Stimulated activated naive CD8-positive, alpha-beta T cell treated with anti-CD3 and anti-CD28 coated beads, Interleukin-15, amount 100 ng/mL, for 72 hours (primary cell): ENCODE measurements at places on chromosomes 12 and 14.

GRCh38 chr12:19648591-19648990 lies 209.3 kb downstream of the AEBP2 start:
- DNase-seq = no peak

DNA sequence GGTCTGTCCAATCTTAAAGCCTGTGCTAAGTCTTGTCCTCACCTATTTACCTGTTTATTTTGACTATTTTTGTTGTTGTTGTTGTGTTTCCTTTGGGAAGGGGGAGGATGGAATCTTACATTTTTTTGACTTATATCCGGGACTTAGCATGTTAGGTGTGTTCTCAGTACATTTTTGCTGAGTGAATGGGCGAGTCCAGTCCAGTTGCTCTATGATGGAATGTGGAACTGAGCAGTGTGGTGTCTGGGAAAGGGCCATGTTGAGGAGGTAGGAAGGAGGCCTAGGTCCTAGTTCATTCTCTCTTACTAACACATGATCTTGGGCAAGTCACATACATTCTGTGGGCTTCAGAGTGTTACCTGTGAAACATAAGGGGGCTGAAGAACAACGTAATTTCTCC lies 80.9 kb upstream of the SLC38A2 start:
- DNase-seq = no peak

- DNase-seq = peak; percentile 75
Observed at GRCh38 chr12:57001448-57001906, 4.9 kb downstream of the ZBTB39 start.

GRCh38 chr14:36823651-36824050 lies 162.0 kb downstream of the PAX9 start:
- no peak for DNase-seq

GRCh38 chr12:92062539-92063493 lies 82.8 kb downstream of the BTG1 start:
- DNase-seq = no peak

DNA sequence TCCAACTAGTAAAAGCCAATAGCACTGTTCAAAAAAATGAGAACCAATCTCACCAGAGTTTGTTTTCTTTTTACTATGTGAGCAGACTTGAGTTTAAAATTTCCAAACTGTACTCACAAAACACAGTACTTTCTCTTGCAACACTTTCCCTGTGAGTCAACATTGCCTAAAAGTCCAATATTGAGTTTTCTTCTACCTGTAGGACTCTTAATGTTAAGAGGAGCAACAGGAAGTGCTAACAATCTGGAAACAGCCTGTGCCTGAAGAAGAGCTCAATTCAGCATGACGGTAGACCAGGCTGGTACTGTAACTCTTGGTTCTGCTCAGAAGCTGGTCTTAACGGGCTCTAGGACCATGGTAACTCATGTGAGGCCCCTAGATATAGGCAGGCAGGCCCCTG lies 144.3 kb downstream of the MED13L start:
- DNase-seq = no peak

DNA sequence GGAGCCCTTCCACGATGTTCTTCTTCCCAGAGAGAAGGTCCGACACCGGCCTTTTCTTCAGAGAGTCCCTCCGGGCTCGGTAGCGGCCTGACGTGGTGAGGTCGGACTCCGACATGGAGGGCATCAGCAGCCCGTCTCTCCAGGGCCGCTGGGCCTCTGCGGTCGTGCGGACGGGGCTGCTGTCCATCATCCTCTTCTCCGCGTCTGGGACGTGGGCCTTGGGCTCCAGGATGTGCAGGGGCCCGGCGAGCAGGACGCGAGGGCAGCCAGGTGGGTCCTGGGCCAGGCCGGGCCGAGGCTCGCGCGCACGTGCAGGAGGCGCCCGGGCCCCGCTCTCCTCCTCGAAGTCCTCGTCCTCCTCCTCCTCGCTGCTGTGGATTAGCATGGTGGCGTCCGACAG lies 75.9 kb downstream of the PTPN21 start:
- DNase-seq = no peak

DNA sequence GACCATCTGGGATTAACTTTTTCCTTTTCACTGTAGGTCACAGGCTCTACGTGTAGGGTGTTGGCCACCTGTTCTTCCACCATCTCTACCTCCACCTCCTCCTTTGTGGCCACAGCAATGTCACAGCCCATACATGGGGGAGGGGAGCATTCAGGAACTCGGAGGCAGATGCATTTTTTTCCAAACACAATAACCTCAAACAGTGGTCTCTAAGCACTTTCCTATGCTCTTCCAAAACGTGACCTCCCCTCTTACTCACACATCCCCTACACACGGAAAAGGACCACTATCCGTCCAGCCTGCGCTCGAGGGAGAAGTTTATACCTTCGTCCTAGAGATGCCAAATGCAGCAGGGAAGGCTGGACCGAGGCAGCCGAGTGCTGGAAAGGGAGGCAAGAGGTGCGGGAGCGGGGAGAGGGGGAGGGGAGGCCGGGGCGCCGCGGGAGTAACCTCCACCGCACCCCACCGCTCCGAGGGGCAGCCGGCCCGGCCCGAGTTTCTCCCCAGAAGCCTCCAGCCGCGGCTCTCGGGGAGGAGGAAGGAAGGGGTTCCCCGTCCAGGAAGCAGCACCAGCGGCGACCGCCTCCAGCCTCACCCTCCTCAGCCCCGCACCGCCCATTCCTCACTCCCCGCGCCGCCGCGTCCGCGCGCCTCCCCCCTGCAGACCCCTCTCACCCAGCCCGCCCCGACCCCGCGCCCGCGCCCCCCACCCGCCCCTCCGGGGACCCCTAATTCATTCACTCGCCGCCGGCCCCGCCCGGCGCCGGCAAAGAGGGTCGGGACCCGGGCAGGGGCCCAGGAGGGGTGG lies 594 bp downstream of the KRAS start:
- peak; percentile 46 for DNase-seq

DNA sequence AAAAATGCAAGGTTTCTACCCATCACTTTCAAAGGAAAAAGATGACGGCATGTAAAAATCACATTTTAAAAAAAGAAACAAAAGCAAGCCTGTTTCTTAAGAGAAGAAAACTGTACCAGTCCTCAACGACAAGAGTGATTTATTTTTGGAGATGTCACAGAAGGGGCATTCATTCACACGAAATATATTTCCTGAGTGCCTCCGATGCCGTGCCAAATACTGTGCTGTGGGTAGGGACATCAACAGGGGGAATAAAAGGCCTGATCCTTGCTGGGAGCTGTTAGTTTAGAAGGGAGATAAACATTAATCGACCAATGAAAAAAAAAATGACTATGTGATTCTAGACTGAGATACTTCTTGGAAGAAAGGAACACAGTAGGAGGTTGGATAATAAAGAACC lies 297.5 kb upstream of the SOX5 start:
- DNase-seq = no peak

DNA sequence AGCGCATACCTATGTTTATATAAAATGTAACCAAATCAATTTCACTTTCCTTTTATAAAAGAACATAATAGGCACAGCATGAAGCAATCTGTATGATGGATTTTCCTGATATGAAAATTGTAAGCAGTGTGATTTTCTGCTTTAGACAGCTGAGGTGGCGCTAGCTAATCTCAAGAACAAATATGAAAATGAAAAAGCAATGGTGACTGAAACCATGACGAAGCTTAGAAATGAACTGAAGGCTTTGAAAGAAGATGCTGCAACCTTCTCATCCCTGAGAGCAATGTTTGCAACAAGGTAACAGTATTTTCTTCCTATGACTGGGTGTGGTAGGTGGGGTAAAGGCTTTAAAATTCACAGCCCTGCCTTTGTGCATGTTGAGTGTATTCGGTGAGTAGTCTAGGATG lies 65.0 kb upstream of the FGD4 start:
- DNase-seq = no peak

DNA sequence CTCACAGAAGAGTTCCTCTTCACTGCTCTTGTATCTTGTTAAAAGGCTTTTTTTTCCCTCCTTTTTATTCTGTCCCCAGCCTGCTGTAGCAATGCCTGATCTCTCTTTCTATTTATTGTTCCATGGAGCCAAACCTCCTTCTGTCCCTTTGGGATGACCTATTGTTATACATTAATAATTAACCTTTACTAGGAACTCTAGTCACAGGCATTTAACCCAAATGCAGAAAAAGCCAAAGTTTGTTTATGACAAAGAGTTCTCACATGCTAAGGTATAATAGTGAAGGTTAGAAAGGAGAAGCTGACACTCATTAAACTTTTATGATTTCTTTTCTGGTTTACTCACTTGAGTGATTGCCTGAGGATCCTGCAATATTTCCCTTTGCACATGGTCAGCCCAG lies 535.8 kb downstream of the NRXN3 start:
- DNase-seq = no peak

- no peak for DNase-seq
Observed at GRCh38 chr14:51732494-51733112, 80.9 kb downstream of the FRMD6 start.

DNA sequence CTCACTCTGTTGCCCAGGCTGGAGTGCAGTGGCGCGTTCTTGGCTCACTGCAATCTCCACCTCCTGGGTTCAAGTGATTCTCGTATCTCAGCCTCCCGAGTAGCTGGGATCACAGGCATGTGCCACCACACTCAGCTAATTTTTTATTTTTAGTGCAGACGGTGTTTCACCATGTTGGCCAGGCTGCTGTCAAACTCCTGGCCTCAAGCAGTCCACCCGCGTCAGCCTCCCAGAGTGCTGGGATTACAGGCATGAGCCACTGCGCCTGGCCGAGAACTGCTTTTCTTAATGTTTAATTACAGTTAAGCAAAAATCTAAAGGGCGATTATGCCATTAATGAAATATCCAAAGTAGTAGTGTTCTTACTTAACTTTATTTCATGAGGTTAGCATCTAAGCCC lies 13.6 kb downstream of the YARS2 start:
- DNase-seq = no peak

- no peak for DNase-seq
Observed at GRCh38 chr14:57574617-57575288, 81.1 kb upstream of the CCDC198 start.

- no peak for DNase-seq
Observed at GRCh38 chr12:131559517-131560516, 151.1 kb upstream of the SFSWAP start.

DNA sequence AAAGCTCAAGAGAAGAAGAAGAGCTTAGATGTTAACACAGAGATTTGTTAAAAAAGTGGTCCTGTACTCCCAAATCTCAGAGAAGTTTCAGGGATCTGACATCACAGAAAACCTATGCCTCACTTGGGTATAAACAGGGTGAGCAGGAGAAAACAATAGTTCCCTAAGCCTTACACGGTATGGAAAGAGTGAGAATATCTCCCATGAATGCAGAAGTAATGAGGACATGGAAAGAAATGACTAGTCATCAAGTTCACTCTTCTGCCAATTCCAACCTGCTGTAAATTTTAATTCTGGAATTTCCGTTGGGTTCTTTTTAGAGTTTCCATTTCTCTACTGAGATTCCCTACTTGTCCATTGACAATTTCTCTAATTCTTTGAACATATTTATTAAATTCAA lies 6.2 kb upstream of the PTGER2 start:
- DNase-seq = no peak
